ENCODE measurements at places on chromosomes 1 and 21.

DNA sequence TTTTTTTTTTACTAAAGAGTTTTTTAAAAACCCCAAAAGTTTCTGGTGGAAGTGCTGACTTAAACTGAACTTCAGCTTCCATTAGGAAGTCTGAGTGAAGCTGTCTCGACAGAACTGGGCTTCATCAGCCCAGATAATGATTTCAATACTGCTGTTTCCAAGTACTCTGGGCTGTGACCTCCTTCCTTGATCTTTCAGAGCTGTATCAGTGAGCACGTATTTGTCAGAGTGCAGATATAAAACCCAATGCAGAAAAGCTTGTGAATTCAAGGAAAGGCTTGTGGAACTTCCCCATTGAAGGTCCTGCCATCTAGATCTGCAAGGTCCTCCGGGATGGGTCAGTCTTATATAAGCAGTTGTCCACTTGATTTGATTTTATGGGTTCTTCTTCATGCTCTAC lies 50.1 kb upstream of the RGS21 start:
- no peak for DNase-seq

DNA sequence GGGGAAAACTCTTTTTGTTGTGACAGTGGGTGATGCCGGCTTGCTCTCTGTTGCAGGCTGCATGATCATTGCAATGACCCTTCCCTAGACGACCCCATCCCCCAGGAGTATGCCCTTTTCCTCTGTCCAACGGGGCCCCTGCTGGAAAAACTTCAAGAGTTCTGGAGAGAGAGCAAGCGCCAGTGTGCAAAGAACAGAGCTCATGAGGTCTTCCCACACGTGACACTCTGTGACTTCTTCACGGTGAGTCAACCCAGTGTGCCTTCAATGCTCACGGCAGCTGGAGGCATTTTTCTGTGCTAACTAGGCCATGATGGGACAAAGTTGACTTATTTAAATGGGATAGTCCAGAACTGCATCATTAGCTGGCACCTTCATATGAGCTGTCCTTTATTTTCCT lies 5.7 kb downstream of the UBASH3A start:
- no peak for DNase-seq

DNA sequence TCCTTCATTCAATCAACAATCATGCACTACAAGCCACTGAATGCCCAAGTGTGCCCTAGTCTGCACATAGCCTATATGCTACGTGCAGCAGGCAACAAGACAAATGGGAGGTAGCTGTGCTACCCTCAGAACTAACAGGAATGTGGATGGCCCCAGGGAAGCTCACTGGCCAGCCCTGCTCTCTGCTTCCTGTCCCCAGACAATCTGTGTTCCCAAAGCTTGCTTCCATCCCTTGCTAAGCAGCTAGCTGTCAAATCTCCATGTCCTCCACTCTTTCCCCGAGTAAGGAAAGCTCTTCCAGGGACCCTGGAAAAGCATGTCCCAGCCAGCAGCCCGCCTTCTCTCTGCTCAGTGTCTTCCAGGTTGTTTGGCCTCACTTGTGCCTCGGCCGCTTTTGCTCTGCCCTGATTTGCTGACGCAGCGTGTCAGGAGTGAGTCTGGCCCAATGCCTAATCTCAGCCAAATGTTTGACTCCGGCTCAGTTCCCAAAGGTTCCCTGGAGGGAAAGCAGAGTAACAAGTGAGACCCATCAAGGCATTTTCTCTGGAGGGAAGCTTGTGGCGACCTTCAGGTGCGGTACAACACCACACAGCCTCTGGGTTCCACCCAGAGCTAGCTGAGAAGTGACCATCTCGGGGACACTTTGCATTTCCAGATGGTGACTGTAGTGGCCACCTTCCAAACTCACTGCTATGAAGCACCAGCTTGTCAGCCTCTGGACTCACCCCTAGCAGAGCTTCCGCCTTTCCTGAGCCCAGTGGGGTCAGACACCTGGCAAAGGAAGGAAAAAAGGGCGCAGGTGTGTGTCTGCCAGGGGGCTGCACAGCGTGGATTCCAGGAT lies 243.4 kb downstream of the RHOU start:
- no peak for DNase-seq

DNA sequence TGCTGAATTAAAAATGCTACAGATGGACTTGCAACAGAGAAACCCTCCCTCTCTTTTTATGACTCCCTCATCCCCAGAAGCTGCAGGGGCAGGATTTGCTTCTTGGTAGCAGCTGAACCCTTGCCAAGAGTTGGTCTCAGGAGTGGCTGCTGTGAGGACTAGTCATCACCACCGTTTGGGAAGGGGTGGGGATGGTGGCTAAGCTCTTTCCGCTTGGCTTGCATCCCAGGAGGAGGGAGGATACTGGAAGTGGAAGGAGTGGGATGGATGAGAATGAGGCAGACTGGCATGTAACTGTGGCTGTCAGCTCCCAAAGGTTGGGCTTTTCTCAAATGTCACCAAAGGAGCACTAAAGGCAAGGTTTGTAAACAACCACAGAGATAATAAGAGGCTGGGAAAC lies 50.8 kb upstream of the COL24A1 start:
- no peak for DNase-seq

DNA sequence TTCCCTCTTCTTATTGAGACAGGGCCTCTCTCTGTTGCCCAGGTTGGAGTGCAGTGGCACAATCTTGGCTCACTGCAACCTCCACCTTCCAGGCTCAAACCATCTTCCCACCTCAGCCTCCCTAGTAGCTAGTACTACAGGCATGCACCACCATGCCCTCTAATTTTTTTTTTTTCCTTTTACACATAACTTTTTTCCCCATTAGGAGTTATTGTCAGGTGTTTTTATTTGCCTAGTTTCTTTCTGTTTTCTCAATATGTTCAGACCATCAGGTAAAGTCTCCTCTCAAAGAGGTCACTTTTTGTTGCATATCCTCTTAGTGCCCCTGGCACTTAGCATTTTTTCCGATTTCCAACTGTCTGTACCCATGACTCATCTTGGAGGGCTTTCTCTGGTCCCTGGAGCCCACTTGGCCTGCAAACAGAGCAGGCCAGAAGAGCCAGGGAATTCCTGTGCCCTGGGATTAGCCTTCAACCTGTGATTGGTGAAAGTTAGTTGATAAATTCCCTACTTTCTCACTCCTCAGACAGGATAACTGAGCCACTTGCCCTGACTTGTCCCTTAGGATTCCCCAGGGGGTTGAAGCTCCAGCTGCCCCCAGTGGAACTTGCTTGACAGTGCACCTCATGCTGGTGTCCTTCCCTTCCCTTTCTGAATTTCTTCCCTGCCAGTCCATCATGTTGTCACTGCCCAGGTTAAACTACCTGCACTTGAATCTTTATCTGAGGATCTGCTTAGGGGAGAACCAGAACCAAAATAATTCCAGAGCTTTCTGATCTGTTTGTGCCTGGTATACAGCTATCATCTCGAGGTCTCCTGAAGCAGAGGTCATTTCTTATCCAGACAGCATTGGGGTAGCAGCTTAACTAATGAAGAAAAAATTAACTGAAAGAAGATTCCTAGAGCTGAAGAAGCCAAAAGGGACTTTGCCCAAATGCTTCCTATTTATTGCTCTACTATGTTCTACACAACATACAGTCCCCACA lies 2.4 kb downstream of the NTPCR start:
- DNase-seq: no peak

- no peak for DNase-seq
These were observed 167.2 kb upstream of the ATP1B1 start for GRCh38 chr1:168939110-168939946.

DNA sequence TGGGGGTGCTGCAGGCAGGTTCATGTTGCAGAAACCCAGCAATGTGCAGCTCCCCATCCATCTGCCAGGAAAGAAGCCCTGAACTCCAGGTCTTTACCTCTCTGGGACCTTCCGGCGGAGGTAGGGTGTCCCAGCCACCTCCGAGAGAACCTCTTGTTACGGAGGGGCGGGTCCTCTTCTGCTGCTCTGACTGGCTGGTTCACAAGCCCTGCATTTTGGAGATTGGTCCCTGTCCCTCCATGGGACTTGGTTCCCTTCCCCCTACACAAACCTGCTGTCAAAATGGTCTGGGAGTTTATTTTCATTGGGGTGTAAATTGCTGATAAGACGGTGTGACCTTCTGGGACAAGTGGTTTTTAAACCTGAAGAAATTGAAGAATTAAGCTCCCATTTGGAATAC lies 8.0 kb upstream of the CELSR2 start:
- no peak for DNase-seq

DNA sequence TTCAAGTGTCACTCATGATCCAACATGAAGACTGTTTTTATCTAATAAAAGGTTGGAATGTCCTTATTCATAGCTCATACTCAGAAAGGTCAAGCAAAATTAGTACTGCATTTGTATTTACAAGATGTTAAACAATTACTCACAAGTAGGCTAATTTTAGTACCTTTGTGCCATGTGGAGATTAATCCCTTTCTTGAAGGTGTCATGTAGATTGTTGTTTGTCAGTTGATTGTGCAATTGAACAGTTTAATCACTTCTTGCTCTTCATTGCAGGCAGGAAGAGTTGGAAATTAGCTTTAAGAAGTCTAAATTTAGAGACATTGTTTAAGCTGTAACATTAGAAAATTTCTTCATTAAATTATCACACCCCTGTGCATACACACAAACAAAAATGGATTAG lies 847.1 kb downstream of the KCNT2 start:
- DNase-seq: no peak

DNA sequence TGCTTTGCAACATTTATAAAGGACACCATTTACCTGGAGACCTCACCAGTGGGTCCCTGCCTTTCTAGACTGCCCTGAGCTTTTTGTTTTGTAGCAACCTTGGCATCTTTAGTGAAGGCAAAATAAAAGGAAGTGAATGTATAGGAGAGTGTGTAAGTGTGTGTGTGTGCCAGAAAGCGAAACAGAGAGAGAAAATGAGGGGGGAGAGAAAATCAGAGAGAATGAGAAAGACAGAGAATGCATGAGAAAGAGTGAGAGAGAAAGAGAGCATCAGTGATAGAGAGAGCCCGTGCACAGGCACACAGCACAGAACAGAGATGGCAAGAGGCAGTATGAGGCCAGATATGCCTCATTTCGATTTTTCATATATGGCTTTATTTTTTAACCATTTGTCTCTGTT lies 57.5 kb downstream of the HSD3B1 start:
- DNase-seq: no peak

- no peak for DNase-seq
These were observed 54.3 kb upstream of the HNRNPU start for GRCh38 chr1:244918421-244919319.

DNA sequence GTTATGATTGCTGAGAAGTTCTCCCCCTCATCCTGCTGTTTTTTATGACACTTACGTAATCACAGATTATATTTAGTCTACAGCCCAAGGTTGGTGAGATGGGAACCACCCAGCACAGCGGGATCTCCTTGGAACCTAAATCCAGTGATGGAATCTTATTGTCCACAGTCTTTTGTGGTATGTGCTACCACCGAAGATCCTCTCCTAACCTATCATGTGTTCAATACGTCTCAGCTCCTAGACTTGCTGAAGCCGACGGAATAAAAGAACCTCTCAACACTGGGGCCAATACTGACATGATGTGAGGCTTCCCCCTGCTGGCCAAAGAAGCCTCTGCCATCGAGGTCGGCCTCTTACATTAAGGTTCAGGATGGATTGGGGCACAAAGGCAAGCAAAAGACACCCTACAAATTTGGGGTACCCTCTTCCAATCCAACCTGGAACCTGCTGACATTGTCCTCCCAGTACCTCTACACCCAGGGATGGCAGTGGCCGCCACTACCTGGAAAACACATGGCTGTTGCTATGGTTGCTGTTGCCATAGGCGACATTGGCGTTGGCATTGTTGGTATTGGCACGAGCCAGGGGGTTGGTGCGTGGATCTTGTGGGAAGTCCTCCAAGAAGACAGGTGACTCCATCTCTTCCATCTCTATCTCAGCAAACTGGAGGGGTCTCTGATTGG lies 19.4 kb upstream of the KIF21B start:
- peak; percentile 58 for DNase-seq

DNA sequence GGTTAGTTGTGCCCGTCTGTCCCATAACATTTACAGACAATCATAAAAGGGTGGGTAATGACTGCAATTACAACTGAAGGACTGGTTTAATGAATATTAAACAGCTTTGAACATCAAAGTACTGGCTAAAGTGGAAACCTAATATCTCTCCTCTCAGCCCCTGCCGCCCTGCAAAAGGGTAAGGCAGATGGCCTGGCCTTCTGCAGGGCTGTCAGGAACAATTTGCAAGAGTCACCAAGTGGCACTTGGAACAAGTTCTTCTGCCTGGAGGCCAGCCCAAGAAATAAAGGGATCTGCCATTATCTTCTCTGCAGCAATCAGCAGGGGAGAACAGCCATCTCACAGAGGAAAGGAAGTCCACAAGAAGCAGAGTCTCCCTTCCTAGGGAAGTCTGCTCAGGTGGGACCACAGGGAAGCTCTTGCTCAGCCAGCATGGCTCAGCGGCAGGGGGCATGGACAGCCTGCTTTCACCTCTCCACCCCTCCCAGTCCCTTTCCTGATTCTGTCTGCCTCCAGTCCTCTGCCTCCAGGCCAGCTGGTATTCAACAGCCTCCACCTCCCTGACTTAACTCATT lies 96.1 kb downstream of the TRABD2B start:
- DNase-seq: no peak
